ENCODE measurements at places on chromosomes 3 and 15.
A peak's percentile ranks its signal among the peaks of the same experiment; 100 is the strongest.

- no peak for DNase-seq
- peak overlapping the region; percentile 54 for H3K4me3 ChIP-seq
- peak overlapping the region; percentile 9 for H3K27ac ChIP-seq
- no peaks in the 10 kb centered on the region for H3K36me3 ChIP-seq
Measured at GRCh38 chr3:42773409-42773751, 327 bp upstream of the CCDC13 start.

DNA sequence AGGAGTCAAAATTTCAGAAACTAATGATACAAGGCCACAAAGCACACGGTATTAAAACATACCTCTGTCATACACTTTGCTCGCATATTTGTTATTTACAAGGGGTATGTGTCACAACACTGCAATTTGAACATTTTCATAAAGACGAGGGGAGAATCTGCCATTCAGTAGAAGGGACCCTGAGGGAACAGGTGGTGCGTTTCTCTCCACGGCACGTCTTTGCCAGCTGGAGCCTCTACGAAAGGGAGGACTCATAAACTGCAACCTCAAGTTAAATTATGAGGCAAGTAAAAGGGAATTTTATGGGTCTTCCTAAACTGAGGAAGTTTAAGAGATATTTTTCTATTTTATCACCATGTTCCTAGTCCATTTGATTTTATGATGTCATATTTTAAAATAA lies 19.1 kb downstream of the ATP10A start:
- H3K36me3 ChIP-seq: peaks cover 6% of the 10 kb centered on the region
- no peaks in the 10 kb centered on the region for H3K27me3 ChIP-seq
- no peak overlapping the region for H3K27ac ChIP-seq
- peaks cover 28% of the 10 kb centered on the region for H3K4me1 ChIP-seq
- H3K4me3 ChIP-seq: no peak overlapping the region

DNA sequence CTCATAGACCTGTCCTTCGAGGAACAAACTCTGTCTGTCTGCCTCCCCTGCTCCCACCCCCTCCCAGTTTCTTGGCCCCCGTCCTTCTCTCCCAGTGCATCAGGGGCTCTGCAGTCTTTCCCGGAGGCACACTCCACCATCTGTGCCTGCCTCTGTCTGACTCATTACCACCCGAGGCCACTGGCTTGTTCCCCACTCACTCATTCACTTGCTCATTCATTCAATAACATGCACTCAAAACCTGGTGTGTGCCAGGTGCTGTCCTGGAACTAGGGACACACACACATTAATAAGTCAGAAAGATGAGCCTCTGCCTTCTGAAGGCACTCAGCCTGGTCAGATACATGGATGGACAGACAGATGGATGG lies 12.4 kb downstream of the AMIGO3 start:
- H3K27ac ChIP-seq: no peak overlapping the region
- no peaks in the 10 kb centered on the region for H3K27me3 ChIP-seq
- H3K4me1 ChIP-seq: no peaks in the 10 kb centered on the region

DNA sequence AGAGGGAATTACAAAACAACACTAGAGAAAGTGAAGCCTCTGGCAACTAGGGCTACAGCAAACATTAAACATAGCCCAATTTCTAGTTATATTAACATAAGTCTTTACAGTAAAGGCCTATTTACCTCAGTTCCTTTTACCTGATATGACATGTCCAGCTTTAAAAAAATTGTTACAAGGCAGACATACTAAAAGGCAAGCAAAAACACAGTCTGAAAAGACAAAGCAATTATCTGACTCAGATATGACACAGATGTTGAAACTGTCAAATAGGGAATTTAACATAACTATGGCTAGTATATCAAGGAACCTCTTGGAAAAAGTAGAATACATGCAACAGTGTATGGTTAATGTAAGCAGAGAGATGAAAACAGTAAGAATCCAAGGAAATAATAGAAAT lies 238.6 kb downstream of the RAP2B start:
- H3K36me3 ChIP-seq: no peaks in the 10 kb centered on the region
- H3K4me1 ChIP-seq: no peaks in the 10 kb centered on the region
- H3K4me3 ChIP-seq: no peak overlapping the region
- no peaks in the 10 kb centered on the region for H3K27me3 ChIP-seq
- H3K27ac ChIP-seq: no peak overlapping the region

DNA sequence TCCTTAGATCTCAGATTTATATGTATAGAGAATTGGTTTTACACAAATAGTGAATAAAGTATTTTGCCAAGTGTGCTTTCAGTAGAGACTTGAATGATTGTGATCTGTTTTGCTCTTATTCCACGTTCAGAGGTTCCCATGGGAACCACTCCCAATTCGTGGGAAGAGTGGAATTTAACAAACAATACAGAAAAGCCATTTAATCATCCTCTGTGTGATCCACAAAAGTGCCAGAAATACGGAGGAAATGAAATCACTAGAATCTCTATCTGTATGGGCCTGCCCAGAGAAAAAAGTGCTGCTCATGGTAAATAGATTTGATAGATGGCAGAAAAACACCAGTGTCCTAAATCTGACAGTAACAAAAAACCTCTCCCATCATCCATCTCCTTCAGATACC lies 56.0 kb downstream of the CNTN4 start:
- no peak overlapping the region for H3K27ac ChIP-seq
- no peak overlapping the region for H3K4me3 ChIP-seq
- H3K4me1 ChIP-seq: no peaks in the 10 kb centered on the region
- no peak for DNase-seq
- no peaks in the 10 kb centered on the region for H3K36me3 ChIP-seq

GRCh38 chr15:67134067-67134838 lies 68.9 kb downstream of the SMAD3 start:
- no peaks in the 10 kb centered on the region for H3K27me3 ChIP-seq
- H3K4me3 ChIP-seq: peak overlapping the region; percentile 39
- DNase-seq: peak; percentile 70
- peaks cover 65% of the 10 kb centered on the region for H3K4me1 ChIP-seq
- no peaks in the 10 kb centered on the region for H3K36me3 ChIP-seq
- H3K27ac ChIP-seq: peak overlapping the region; percentile 92

DNA sequence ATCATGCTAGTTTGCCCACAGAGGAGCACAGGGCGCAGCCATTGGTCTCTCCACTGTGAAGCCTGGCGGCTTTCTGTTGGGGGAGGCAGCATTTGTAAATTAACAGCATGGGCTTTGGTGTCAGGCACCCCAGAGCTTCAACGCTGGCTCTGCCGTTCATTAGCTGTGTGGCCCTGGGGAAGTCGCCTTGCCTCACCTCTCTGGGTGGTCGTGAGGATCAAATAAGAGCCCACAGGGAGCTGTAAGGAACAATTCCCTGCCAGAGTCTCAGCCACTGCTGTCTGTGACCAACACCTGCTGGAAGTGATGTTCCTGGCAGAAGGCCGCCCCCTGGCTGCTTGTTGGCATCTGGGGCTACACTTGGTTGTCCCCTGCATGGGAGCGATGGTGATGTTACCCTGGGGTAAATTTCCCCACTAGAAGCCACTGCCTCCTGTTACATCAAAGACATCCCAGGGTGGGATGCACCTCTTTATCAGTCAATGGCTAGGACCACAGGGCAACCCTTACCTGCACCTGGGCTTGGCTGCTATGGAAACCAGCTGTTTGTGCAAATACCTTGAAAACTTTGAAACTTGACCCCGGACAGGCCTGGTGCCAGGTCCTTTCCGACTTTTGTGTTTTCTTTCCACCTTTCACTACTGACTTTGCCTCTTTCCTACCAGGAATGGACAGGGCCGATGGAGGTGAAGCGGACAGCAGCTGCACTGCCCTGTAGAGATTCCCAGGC lies 36.9 kb downstream of the DNASE1L3 start:
- peaks cover 12% of the 10 kb centered on the region for H3K4me1 ChIP-seq
- no peaks in the 10 kb centered on the region for H3K36me3 ChIP-seq
- DNase-seq: no peak

GRCh38 chr3:55797775-55798174 lies 310.7 kb upstream of the WNT5A start:
- H3K27ac ChIP-seq: no peak overlapping the region
- H3K4me3 ChIP-seq: no peak overlapping the region
- H3K27me3 ChIP-seq: no peaks in the 10 kb centered on the region
- no peaks in the 10 kb centered on the region for H3K36me3 ChIP-seq
- H3K4me1 ChIP-seq: no peaks in the 10 kb centered on the region

- no peaks in the 10 kb centered on the region for H3K27me3 ChIP-seq
- no peak for DNase-seq
- no peak overlapping the region for H3K27ac ChIP-seq
- H3K4me1 ChIP-seq: peaks cover 25% of the 10 kb centered on the region
Measured at GRCh38 chr3:46935989-46936558, 40.5 kb downstream of the CCDC12 start.

DNA sequence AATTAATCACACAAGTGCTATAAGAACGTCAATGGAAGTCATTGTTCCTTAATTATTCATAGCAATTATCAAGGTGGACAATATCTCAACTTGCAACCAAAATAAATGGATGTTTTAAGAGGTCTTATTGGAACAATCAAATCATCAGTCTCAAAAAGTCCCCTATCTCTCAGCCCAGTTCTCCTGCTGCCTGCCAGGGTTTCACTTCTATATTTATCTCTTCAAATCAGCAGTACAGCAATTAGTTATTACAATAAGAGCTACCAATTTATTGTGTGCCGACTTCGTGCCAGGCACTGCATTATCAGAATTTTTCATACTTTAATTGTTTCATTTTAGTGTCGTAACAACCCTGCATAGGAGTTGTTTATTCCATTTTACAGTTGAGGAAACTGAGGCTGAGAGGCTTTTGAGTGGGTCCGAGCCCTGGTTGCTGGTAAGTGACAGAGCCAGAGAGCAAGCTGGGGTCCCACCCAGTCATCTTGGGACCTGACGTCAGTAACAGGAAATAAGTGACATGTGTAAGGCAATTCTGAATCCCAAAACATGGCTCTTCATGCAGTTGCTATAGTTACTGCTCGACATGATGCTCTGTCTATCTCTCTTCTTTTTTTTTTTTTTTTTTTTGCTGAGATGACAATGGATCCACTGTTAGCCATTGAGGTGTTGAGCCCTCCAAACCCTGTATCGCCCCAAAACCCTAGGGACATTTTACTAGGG lies 8.8 kb upstream of the KCTD6 start:
- no peaks in the 10 kb centered on the region for H3K4me1 ChIP-seq
- H3K36me3 ChIP-seq: no peaks in the 10 kb centered on the region
- no peak for DNase-seq

GRCh38 chr15:63188247-63188925 lies 1.0 kb upstream of the RAB8B start:
- peak overlapping the region; percentile 99 for H3K4me3 ChIP-seq
- H3K27me3 ChIP-seq: no peaks in the 10 kb centered on the region
- H3K27ac ChIP-seq: peak overlapping the region; percentile 94
- DNase-seq: no peak

DNA sequence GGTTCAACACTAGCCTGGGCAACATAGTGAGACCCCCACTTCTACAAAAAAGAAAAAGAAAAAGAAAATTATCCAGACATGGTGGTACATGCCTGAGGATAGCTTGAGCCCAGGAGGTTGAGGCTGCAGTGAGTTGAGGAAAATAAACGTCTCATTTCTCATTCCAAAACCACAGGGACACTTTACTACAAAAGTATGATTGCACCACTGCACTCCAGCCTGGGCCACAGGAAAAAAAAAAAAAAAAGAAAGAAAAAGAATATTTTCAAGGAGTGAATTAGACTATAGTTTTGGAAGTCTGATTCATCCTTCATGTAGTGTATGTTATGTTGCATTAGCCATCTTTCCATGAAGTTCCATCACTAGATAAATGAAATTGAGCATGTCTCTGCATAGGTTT lies 149.5 kb upstream of the THBS1 start:
- H3K36me3 ChIP-seq: no peaks in the 10 kb centered on the region
- H3K4me3 ChIP-seq: no peak overlapping the region
- no peaks in the 10 kb centered on the region for H3K27me3 ChIP-seq
